ENCODE measurements at places on chromosomes 5 and 9.

DNA sequence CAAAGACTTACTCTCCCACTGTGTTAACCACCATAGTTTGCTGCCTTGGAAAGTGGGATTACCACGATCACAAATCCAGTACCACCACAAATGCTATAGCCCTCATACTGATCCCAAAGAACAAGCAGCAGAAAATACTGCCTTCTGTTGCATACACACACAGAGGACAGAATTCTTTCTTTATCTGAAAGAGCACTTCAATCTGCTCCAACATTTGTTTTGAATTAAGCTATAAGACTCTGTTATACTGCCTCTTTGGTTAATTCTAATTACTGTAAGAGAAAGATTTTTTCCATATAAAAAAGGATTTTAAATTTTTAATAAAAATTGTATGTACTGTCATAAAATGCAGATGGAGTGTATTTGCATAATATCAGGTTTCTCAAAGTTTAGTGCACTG is 69.8 kb downstream of the YIPF5 start:
- no peak for DNase-seq

- no peak for DNase-seq
Measured at GRCh38 chr5:103718108-103718507, 155.5 kb upstream of the NUDT12 start.

- DNase-seq, result no peak
Measured at GRCh38 chr5:2724831-2725230, 26.6 kb downstream of the IRX2 start.

- no peak for DNase-seq
Measured at GRCh38 chr5:151912360-151912759, 12.3 kb downstream of the GLRA1 start.

GRCh38 chr9:5514617-5515260 is 4.4 kb downstream of the PDCD1LG2 start:
- DNase-seq, result no peak

- DNase-seq, result no peak
Measured at GRCh38 chr9:37801287-37801850, 772 bp downstream of the DCAF10 start.

GRCh38 chr5:121503111-121503840 is 348.4 kb upstream of the FTMT start:
- no peak for DNase-seq

GRCh38 chr5:85263125-85263524 is 878.4 kb upstream of the EDIL3 start:
- DNase-seq, result no peak

GRCh38 chr9:106921341-106921899 is 58.5 kb downstream of the ZNF462 start:
- DNase-seq, result no peak

- DNase-seq, result no peak
Measured at GRCh38 chr5:31098811-31099210, 94.7 kb upstream of the CDH6 start.

DNA sequence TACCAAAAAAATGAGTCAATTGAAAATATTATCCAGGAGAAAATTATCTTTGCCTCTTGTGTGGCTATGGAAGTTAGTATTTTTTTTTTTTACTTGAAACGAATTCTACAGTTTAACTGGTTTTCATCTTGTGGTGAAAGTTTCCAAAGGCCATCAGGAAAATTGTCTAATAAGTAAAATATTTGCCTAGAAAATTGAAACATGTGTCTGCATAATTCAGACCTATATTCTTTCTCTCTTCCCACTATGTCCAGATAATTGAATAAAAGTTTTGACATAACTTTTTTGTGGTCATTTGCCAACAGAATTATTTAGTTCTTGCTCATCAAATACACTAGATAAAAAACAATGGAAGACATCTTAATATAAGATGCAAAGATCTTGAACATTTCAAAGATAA is 321.5 kb upstream of the RPS23 start:
- no peak for DNase-seq

GRCh38 chr5:2725980-2726765 is 25.3 kb downstream of the IRX2 start:
- no peak for DNase-seq

- DNase-seq, result no peak
Measured at GRCh38 chr5:116076496-116076895, 8.3 kb upstream of the COMMD10 start.

DNA sequence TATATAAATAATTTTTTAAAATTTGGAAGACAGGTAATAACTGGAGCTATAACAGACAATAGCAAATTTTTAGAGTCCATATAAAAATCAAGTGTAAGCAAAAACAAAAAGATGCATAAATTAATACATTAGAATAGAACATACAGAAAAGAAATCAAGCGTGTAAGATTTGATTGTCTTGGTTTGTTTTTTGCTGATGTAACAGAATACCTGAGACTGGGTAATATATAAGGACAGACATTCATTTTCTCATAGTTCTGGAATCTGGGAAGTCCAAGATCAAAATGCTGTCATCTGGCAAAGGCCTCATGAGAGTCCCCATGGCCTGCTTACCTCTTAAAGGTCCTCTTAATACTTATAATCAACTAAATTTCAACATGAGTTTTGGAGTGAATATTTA is 1010.1 kb downstream of the CDH18 start:
- no peak for DNase-seq

Measured in activated T-helper 1 cell treated with anti-CD3 and anti-CD28 coated beads, Interleukin-2, amount 50 U/mL, for 16 hours (primary cell).